Endothelial cell (in vitro differentiated cells): ENCODE measurements at places on chromosomes 6 and 20. TPM values are rescaled to one million over a fixed set of nuclear protein-coding genes. Genes with fewer than 3 reads are reported as not detected.

DNA sequence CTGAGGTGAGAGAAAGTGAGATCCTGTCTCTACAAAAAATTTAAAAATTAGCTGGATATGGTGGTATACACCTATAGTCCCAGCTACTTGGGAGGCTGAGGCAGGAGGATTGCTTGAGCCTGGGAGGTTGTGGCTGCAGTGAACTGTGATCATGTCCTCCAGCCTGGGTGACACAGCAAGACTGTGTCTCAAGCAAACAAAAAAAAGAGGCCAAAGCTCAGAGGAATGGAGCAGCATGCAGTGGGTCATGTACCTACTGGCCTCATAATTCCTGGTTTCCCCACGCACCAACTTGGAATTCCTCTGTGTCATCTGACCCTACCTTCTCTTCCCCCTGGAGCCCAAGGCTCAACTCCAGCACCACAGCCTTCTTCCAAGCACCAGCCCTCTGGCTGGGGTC lies 15.1 kb upstream of the PLEKHG1 start:
- no peaks in the 10 kb centered on the region for H3K27me3 ChIP-seq
- no peak overlapping the region for H3K4me3 ChIP-seq
- no peaks in the 10 kb centered on the region for H3K4me1 ChIP-seq
- no peak for DNase-seq
- H3K27ac ChIP-seq: no peak overlapping the region

RPS6KA2 gene
- 105 TPM for total RNA-seq

DNA sequence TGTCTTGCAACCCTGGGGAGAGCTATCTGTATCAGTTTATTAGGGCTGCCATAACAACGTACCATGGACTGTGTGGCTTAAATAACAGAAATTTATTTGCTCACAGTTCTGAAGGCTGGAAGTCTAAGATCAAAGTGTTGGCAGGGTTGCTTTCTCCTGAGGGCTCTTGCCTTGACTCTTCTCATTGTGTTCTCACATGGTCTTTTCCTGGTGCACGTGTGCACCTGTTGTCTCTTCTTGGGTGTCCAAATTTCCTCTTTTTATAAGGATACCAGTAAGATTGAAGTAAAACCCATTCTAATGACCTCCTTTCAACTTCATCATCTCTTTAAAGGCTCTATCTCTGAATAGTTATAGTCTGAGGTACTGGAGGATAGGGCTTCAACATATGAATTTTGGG lies 72.3 kb upstream of the PDE7B start:
- DNase-seq: no peak
- no peaks in the 10 kb centered on the region for H3K36me3 ChIP-seq
- H3K27ac ChIP-seq: no peak overlapping the region
- no peak overlapping the region for H3K4me3 ChIP-seq
- H3K27me3 ChIP-seq: peaks cover 1% of the 10 kb centered on the region
- no peaks in the 10 kb centered on the region for H3K4me1 ChIP-seq

DNA sequence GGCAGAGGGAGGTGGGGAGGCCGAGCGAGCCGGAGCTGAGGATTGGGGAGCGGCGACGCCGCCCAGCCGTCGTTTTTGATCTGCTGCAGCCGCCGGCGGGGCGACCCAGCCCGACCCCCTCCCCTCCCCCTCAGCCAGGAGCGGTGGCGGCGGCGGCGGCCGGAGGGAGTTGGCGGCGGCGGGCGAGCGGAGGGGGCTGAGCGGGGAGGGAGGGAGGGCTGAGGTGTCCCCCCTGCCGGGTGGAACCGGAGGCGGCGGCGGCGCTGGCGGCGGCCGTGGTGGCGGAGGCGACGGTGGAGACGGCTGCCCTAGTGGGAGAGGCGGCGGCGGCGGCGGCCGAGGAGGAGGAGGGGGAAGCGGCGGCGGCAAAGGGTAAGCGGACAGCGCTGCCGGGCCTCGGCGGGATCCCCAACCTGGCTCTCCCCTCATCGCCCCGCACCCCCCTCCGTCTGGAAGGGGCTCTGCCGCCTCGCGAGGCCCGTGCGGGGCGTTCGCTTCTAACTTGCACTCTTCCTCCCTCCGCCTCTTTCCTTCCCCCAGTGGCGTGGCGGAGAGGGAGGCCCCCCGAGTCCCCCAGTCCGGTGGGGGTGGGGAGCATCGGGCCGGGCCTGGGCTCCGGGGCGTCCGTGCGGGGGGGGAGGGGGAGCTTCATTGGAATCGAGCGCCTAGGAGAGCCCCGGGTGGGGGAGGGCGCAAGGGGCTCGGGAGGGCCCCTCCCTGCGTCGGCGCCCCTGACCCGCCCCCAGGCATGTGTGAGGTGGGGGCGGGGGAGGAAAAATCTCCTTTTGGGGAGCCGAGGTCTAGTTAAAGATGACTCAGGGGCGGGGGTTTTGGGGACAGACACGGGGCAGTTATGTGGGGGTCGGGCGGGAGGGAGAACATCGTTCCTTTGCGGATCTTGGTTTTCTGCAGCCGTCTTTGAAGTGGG lies at the start of gene TAB2:
Gene TAB2, plus strand, starts transcription at position 69 of the 928 bp plus-strand sequence. CDS start 52,286 bp downstream, outside the sequence.
- peak within 1 kb of the TSS; percentile 97 for H3K4me3 ChIP-seq
- peak within 1 kb of the TSS; percentile 87 for H3K27ac ChIP-seq
- H3K36me3 ChIP-seq: peaks cover 8% of the 10 kb centered on the region
- peaks cover 34% of the 10 kb centered on the region for H3K4me1 ChIP-seq
- peaks cover 1% of the 10 kb centered on the region for H3K27me3 ChIP-seq

DNA sequence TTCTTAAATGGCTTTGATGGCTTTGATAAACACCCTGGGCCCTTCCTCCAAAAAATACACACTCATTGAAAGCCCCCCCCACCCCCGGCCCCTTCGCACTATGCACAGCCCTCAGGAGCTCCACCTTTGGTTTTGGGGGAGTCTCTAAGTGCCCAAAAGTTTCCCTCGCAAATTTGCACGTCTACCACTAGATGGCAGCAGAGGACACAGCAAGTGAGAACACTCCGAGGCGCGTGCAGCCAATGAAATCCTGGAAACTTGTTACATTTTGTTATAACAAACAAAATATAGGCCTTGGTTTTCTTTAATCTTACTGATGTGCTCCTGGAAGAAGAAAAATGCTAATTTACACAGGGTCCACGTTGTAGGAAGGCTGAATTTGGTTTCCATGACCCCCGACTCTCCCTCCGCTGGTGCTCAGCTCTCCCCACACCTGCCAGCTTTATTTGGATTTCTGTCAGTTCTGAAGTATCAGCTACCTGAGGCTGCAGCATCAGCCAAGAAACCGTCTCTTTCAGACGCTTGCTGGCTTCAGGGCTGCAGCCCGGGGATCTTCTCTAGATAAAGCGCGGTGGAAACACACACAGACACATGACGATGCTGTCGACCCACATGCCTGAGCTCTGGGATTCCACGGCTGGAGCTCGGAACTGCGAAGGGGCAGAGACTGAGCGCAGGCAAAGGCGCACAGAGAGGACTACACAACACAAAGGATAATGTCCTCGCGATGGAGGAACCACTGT lies 148.3 kb upstream of the RPS6KA2 start:
- H3K4me1 ChIP-seq: peaks cover 4% of the 10 kb centered on the region
- peaks cover 2% of the 10 kb centered on the region for H3K27me3 ChIP-seq
- no peak overlapping the region for H3K27ac ChIP-seq

- no peaks in the 10 kb centered on the region for H3K36me3 ChIP-seq
- peak within 1 kb of the TSS; percentile 92 for H3K4me3 ChIP-seq
Measured at GRCh38 chr6:43769526-43770371, at the start of gene VEGFA. TSS of gene VEGFA (plus strand) at chr6:43770211.

- H3K27me3 ChIP-seq: peaks cover 1% of the 10 kb centered on the region
- no peak overlapping the region for H3K4me3 ChIP-seq
- DNase-seq: no peak
- no peaks in the 10 kb centered on the region for H3K36me3 ChIP-seq
- peaks cover 5% of the 10 kb centered on the region for H3K4me1 ChIP-seq
Measured at GRCh38 chr20:9374072-9374471, 140.3 kb upstream of the LAMP5 start.

SPTLC3 gene
- total RNA-seq: 0.41 TPM

DNA sequence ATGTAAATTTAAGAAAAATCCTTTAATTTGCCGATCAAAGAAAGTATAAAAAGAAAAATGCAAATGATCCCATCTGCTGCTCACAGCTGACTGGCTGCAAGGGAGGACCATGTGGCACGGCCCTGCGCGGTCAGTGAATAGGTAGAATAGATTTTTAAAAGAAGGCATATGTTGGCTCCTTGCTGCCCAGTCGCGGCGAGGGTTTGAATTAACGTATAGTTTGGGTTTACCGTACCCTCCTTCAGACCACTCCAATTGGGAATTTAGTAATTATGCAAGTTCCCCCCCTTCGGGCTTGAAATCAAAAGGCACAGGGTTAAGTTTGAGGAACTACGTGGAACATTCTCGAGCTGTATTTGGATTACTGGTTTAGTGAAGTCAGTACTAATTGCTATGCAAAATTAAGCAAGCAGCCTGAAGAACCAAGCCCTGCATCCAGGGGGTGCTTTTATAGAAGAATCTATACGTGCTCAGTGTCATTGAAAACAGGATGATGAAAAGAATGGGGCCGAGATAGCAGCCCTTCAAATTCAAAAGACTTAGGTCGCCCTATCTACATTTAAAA lies 1.1 kb upstream of the BEND3 start:
- peaks cover 20% of the 10 kb centered on the region for H3K4me1 ChIP-seq
- H3K36me3 ChIP-seq: no peaks in the 10 kb centered on the region
- DNase-seq: peak; percentile 19
- H3K27me3 ChIP-seq: peaks cover 2% of the 10 kb centered on the region

DNA sequence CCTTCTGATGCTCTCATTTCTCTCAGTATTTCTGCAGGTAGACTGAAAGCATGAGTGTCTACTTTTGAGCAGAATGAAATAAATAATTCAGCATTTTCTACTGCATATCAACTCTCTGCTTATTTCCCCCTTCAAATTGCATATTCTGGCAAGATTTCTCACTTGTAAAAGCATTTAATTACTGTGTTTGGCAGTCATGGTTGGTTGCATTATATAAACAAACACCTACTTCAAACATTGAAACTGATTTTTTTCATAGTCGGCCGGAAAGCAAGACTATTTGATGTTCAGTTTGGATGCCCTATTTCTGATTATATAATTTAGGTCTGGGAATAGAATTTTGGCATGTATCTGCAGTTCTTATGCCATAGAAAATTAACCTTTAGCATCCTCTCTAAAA lies 73.1 kb downstream of the PLEKHG1 start:
- no peak overlapping the region for H3K27ac ChIP-seq
- no peak for DNase-seq
- H3K4me1 ChIP-seq: peaks cover 59% of the 10 kb centered on the region

DNA sequence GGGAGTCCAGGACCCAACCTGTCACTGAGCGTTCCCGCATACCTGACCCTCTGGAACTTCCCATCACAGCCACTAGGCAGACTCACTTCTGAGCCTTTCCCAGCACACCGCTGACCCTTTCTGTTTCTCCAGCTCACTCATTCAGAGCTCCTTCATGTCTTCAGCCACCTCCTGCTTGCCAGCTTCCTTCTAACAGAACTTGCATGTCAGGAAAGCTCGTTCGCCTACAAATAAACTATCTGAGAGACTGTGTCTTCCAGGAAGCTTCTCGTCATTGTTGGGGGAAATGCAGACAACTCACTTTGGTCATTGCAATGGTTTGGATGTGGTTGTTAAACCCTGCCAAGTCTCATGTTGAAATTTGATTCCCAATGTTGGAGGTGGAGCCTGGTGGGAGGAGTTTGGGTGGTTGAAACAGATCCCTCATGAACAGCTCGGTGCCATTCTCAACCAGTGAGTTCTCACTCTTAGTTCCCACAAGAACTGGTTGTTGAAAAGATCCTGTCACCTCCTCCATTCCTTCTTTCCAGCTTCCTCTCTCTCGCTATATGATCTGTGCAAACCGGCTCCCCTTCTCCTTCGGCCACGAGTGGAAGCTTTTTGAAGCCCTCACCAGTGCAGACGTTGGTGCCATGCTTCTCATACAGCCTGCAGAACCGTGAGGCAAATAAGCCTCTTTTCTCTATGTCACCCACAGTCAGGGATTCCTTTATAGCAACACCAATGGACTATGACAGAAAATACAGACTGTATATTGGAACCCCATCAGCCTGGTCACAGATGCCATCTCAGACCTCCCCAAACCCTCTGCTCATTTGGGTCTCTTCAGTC lies 1.4 kb upstream of the MUC21 start:
- DNase-seq: peak; percentile 7
- H3K27me3 ChIP-seq: no peaks in the 10 kb centered on the region
- no peak overlapping the region for H3K27ac ChIP-seq
- H3K4me3 ChIP-seq: no peak overlapping the region
- no peaks in the 10 kb centered on the region for H3K36me3 ChIP-seq

DNA sequence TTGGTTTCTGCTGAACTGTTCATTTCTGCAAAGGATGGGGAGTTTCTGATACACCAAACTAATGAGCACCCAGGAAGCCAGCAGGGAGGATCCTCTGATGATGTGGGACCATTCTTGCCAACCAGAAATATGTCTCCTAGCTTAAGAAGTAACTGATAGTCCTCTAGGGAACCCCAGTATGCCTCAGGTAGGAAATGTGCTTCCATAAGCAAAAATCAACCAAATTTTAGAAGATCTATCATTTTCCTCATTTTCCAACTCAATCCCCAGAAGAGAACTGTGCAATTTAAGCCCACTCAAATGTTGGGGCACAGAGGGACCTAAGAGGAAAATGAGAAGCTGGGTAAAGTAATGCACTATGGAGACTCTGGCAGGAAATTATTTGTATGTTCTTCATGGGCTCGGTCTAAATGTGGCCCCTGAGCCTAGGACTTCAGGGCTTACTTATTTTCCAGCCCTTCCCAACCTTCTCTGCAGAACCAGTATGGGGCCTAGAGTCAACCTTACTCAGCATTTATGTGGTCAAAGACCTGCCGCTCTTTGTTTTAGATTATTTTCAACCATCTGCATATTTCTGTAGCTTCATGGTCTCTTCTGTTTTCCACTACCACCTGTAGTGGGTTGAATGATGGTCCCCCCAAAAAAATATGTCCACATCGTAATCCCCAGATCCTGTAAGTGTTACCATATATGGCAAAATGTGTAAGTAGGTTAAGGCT lies 359.8 kb upstream of the CDH4 start:
- H3K36me3 ChIP-seq: no peaks in the 10 kb centered on the region
- no peak overlapping the region for H3K27ac ChIP-seq
- no peak for DNase-seq
- H3K27me3 ChIP-seq: no peaks in the 10 kb centered on the region
- H3K4me3 ChIP-seq: no peak overlapping the region

DNA sequence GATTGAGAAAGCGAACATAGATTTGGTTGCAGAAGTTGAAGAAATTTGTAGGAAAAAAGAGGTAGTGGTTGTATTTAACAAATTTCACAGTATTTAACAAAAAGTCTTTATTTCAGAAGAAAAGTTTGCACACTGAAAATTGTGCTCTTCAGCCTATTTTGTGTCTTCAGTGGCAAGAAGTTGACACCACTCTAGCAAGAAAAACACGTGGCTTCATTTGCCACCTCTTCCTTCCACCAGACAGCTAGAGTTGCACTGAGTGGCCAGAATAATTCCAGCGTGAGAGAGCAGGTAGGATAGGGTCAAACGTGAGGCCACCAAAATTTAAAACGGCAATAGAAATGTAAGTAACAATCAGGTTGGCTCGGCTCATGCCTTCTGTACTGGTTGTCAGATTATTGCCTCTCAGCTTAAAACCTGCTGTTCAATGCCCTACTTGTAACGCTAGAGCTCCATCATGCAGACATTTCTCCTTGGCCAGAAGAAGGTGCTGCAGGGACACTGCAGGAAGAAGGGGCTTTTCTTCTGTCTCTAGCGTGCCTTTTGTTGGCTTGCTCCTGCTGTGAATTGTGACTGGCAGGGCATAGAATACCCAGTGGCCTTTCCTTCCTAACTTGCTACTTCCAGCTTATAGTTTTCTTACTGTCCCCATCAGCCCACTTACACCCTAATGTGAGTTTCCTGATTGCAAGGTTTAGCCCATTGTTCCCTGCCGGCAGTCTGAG lies 12.1 kb downstream of the TRAPPC3L start:
- no peak overlapping the region for H3K4me3 ChIP-seq
- peak; percentile 14 for DNase-seq
- peak overlapping the region; percentile 68 for H3K27ac ChIP-seq
- H3K27me3 ChIP-seq: peaks cover 3% of the 10 kb centered on the region
- H3K4me1 ChIP-seq: peaks cover 40% of the 10 kb centered on the region

MYMX gene
- 11.2 TPM for total RNA-seq
